Coronary artery (tissue), 2 donors: ENCODE measurements at places on chromosomes 2 and 18.

DNA sequence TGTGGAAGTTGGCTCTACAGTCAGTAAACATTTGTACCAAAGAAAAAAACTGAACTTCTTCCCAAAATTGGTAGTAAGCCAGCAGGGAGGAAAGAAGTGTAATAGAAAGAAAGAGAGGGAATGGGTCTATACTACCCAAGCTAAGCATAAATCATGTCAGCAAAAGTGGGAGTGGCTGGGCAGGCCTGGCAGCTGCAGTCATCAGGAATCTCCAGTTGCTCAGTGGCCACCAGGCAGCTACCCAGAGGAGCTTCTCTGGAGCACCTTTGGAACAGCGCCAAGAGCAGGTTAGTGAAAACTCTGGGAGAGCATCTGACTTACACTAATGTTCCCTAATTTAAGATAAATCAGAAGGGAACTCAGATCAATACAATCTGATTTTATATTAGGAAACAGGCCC lies 14.3 kb downstream of the FRZB start:
- no peak for DNase-seq

DNA sequence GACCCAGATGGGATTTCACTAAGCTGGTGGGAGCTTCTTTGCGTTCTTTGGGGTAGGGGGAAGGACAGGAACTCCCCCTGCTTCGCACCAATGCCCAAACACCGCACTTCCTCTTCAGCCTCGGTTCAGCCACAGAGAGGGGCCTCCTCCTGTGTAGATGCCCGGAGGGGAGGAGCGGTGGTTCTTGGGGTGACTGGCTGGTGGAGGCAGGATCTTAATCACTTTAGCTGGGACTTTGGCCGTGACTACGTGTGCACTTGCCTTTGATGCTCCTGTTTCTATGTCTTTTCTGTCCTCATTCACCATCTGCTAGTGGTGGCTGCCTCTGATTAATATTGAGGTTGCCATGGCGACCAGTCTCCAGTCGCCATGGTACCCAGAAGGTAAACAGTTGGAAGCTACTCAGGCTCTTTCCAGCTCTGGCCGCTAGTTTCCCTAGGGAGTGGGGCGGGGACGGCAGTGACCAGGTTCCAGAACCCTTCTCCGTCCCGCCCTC lies 1.9 kb downstream of the CNGA3 start:
- no peak for DNase-seq

- DNase-seq, result no peak
These were observed 36.0 kb downstream of the GCA start for GRCh38 chr2:162379719-162380580.

GRCh38 chr2:37300578-37300977 lies 24.1 kb downstream of the PRKD3 start:
- DNase-seq, result no peak

DNA sequence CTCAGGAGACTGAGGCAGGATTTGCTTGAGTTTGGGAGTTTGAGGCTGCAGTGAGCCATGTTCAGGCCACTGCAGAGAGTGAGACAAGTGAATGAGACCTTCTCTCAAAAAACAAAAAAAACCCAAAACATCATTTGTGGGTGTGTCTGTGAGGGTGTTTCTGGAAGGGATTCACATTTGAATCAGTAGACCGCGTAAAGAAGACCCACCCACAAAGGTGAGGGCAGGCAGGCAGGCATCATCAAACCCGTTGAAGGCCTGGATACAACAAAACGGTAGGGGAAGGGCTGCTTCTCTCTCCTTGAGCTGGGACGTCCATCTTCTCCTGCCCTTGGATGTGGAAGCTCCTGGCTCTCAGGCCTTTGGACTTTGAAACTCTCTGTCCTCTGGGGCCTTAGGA lies 25.4 kb downstream of the CDKL4 start:
- DNase-seq, result no peak

DNA sequence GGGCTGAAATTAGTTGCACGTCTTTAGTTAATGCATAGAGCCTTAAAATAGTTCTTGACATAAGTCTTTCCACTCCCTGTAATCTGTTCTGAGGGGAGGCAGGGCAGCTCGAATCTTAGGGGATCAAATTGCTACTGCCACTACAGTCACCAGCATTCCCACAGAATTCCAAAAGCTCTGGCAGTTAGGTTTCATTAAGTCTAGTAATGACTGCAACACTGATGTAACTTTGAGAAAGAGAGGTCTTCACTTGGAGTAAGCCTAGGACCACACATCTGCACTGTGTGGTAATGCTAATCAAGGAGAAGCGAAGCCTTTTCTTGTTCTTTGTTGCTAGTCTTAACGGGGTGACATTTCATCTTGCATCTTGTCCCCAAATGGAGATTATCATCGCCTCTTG lies 19.3 kb upstream of the NCK2 start:
- DNase-seq, result no peak
